Astrocyte of the cerebellum (primary cell): ENCODE measurements at places on chromosomes 7 and 10.

GRCh38 chr7:73308074-73308664, 457 bp downstream of the NSUN5 start:
- no peak for DNase-seq

DNA sequence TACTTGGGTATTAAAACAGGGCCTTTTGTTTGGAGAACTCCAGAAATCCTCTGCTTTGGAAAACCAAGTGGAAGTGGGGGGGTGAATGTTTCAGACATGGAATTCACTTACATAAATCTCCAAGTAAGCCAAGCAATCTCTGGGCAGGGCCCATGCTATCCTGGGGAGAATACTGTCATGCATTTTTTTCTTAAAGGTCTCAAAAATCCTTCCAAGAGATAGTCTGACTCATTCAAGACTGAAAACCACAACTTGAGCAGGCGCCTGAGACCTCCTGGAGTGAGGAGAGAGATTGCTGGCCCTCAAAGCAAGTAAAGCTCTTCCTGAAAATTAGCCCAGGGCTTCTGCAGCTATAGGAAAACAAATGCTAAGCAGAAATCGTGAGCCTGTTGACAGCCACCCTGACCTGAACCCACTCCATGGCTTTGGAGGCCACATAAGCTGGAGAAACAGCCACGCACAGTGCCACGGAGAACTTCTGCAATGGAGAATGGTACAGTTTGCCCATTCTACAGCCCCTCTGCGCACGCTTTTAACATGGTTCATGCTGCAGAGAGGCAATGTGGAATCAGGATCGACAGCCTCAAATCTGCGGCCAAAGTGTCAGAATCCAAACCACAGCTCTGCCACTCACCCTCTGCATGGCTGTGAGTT, 203.1 kb upstream of the AUTS2 start:
- peak; percentile 99 for DNase-seq

DNA sequence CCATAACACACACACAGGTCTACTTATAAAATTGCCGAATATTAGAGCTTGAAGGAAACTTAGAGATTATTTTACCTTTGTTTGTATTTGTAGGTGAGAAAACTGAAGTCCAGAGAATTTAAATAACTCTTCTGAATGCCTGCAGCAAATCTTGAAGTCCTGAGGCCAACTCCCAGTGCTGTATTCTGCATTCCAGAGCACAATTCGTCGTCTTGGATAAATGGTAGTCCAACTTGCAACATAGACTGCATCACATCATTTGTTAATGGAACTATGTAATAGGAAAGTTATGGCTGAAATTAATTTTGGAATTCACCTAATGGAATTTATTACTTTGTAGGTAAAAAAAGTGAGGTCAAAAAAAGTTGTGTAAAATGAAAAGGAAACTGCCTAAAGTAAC, 37.3 kb upstream of the SEMA3D start:
- DNase-seq = no peak

- no peak for DNase-seq
These were observed 129.2 kb upstream of the COL1A2 start for GRCh38 chr7:94265456-94265855.

DNA sequence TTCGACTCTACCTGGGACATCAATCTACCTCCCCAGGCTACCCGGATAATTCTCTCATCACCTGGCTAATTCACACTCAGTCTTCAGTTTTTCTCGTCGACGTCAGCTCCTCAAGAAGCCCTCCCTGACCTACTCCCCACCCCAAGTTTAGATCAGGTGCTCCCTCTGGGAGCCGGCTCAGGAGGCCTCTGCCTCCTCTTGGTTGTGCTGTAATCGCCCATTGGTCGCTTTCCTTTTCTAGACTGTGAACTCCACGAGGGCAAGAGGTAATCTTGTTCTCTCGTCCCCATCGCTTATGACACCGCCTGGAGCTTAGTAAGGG, 461 bp upstream of the WIPF3 start:
- no peak for DNase-seq

DNA sequence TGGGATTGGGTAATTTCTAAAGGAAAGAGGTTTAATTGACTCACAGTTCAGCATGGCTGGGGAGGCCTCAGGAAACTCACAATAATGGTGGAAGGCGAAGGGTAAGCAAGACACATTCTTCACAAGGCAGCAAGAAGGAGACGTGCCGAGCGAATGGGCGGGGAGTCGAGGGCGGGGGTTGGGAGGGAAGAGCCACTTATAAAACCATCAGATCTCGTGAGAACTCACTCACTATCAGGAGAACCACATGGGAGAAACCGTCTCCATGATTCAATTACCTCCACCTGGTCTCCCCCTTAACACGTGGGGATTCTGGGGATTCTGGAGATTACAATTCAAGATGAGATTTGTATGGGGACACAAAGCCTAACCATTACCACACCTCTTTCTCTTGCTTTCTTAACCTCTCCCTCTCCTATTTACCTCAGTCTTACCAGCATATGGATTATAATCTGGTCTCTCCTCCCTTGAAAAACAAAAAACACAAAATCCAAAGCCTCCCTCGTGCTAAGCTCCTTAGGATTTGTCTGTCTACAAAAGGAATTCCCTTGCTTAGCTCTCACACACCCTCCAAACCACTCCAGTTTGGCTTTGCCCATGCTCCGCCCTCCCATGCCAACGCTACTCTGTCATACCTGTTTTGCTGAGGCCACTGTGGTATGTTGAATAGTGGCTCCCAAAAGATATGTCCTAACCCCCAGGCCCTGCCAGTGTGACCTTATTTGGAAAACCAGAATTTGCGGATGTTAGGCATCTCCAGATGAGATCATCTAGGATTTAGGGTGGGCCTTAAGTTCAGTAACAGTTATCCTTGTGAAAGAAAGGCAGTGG, 19.6 kb upstream of the EFCAB10 start:
- DNase-seq = no peak

- no peak for DNase-seq
These were observed 566.0 kb downstream of the CALN1 start for GRCh38 chr7:71846160-71846559.

GRCh38 chr10:75210282-75211006, at the start of gene VDAC2:
VDAC2 (plus strand) TSS chr10:75210796; CDS start chr10:75211159, 363 bp downstream.
- DNase-seq = peak; percentile 42

DNA sequence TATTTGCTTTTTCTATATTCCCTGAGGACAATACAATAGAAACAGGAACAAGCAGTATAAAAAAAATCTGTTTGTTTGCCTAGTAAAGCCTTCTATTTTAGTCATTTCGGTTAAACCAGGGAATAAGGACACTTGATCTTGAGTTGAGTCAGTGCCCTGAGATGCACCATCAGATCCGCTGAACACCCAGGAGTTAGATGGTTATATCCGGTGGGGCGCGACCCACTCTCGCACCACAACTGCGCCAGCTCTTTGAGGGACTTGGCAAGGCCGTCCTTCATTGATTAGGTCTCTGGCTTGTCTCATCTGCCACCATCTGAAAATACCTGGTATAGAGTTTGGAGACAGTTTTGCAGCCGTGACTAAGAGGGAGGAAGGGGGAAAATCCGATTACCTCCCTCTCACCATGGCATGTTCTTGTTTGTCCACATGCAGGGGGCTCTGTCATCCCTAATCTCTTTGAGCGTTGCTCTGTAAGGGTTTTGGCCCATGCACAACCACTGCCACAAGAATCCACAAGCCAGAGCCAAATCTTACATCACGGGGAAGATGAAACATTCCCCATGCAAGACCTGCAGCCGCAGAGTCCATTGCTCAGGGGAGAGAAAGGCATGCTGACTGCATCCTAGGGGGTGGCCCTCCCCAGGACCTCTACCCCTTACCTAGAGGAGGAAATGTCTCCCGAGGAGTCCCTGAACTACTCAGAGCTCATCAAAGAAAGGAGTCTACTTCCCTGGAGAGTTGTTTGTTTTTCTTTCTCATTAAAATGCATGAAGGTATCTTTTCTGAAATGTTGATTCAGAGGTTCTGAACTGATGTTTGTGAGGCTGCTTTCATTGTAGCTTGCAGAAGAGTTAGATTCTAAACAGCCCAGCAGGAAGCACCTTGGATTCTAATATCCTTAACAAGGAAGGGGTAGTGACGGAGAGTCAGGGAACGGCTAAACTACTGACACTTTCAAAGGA, 101.6 kb upstream of the FAM171A1 start:
- peak; percentile 96 for DNase-seq

- DNase-seq = no peak
These were observed 25.0 kb downstream of the MICALL2 start for GRCh38 chr7:1434165-1434718.

DNA sequence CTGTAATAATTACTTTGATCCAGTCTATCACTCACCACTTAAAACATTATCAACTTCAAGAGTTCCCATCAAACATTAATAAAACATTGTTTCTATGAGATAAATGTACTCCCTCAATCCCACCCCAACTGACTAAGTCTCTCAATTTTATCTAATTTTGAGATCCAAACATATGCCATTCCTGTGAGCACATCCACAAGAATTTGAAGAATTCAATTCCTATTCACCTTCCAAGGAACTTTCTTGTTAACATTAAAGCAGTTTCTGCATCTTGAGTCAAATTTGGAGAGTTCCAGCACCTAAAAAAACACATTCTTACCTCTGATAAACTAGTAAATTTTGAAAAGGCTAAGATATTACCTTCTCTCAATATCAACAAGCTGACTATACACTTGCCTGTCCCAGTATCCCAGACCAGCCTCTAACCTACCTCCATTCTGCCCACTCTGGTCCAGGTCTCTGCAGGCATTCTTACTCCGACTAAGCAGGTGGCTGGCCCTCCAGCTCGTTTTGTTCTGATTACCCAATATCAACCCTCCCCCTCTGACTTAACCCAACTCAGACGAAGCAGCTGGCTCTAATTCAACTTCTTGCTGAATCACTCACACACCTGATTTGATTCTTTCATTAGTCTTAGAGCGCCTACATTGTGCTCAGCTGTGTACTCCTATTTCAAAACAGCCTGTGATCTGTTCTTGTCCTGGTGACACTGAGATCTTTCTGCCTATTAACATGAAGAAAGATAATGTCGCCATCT, 275.2 kb downstream of the IPMK start:
- peak; percentile 31 for DNase-seq

DNA sequence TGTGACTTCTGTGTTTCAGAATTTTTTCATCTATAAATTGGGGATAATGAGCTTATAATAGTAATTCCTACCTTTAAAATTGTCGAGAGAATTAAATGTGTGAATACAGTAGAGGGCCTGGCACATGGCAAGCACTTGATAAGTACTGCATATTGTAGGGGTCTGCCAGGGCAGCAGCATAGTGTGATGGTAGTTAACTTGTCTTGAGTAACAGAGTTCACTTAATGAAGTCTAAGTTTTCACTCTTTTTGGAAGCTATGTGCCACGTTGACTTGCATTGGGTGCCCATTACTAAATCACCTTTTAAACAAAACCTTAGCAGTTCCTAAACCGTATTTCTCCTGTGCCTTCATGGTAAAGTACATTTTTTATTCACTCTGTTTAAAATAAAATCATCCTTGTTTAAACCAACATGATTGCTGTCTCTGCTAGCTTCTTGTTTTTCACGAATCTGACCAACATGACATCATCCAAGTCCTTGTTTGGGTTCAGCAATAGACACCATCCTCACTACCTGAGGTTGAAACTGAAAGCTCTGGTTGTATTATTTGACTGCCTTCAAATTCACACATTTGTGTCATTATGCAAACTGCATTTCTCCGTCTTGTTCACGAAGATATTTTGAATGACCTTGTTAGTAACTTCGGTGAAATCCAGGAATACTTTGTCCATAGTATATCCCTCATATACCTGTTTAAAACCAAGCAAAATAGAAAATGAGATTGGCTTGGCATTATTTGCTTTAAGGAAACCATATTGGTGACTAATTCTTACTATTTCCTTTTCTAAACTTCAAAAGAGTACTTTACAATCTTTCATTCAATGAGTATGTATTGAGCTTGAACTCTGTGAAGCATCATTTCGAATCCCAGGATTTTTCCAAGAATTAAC, 340.2 kb downstream of the SUGCT start:
- no peak for DNase-seq

DNA sequence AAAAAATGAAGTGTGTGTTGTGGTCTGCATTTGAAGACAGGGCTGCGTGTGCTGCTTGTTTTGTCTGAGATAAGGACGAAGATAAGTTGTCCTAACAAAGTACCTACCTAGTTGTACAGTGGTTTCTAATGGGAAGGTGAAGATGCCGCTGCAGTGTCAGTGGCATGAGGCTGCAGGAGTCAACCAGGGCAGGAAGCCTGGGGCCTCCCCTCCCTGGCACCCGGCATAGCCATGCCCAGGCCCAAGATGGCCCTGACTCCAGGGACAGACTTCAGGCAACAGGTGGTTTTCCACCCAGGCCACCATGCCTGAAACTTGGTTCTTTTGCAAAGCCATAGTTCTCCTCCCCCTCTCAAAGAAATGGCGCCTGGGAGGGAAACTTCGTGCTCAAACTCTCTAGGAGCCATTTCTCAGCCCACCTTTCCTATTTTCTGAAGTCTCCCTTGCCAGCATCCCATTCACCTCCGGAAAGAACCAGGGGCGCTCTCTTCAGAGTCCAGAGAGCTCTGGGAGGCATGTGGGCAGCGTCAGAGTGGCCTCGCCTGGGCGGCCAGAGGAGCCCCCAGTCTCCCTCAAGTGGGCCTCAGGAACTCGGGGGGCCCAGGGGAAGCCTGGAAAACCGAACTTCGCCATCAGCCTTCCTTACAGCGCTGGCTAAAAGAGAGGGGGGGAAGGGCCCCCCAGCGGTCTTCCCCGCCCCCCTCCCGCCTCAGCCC, 2.1 kb upstream of the KAT6B start:
- DNase-seq = no peak

DNA sequence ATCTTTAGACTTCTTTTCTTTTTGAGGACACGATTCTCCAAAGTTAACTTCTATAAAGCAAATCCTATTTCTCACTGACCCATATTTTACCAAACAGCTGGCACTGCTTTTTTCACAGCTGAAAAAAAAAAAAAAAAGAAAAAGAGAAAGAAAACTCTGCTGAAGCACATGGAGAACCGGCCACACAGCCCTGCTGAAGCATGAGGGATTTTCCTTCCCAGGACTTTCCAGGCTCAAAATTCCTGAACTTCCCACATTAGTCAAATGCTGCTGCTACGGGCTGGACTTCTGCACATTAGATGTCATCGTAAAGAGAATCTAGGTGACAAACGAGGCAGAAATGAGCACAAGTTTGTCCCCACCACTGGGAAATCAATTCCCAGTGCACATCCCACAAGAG, 25.2 kb downstream of the HIPK2 start:
- no peak for DNase-seq

- DNase-seq = no peak
These were observed 56.1 kb upstream of the ADO start for GRCh38 chr10:62748386-62748785.

DNA sequence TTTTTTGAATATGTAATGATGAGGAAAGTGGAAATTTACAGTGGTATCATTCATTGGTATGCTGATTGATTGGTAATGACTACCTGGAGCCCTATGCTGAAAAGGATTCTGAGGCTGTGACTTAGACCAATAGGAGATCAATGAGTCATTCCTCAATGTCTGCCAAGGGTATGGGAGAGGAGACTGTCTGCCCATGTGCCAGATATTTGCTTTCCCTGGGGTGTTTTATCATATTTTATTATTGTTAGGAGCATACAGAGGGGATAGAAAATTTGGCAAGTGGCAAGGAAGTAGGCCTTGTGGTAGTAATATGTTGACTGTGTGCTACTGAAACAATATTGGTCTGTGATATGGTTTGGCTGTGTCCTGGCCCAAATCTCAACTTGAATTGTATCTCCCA, 54.8 kb downstream of the ASAH2B start:
- DNase-seq = no peak
